ENCODE measurements at places on chromosomes 11 and 22. TPM values are rescaled to one million over a fixed set of nuclear protein-coding genes. Genes with fewer than 3 reads are reported as not detected.

The MYOD1 gene
- polyA plus RNA-seq: not detected

The ARHGAP1 gene
- 108 TPM for polyA plus RNA-seq

The ZNF280B gene
- polyA plus RNA-seq: 2.5 TPM

The NUP160 gene
- 26.7 TPM for polyA plus RNA-seq

The CBX6 gene
- 46.8 TPM for polyA plus RNA-seq

The TMEM109 gene
- polyA plus RNA-seq: 109 TPM

The TUBA8 gene
- polyA plus RNA-seq: 1.4 TPM

The SNX32 gene
- 21.4 TPM for polyA plus RNA-seq

The OR51B5 gene
- polyA plus RNA-seq: 0.25 TPM

The DTX4 gene
- polyA plus RNA-seq: 1.8 TPM

The ZFPL1 gene
- 72.2 TPM for polyA plus RNA-seq

The TRIM44 gene
- polyA plus RNA-seq: 45.7 TPM

The C22orf23 gene
- 2.5 TPM for polyA plus RNA-seq

The INPP5J gene
- polyA plus RNA-seq: 21.9 TPM

The ASRGL1 gene
- 17.1 TPM for polyA plus RNA-seq

The IGLL1 gene
- not detected for polyA plus RNA-seq

The POTEH gene
- not detected for polyA plus RNA-seq

The C11orf86 gene
- polyA plus RNA-seq: not detected

The GAB4 gene
- not detected for polyA plus RNA-seq

The NFAM1 gene
- 0.97 TPM for polyA plus RNA-seq

The VPREB1 gene
- not detected for polyA plus RNA-seq

The MYBPC3 gene
- 476 TPM for polyA plus RNA-seq

The CHCHD10 gene
- polyA plus RNA-seq: 324 TPM

The ALDH3B1 gene
- polyA plus RNA-seq: 0.66 TPM

The ROBO4 gene
- polyA plus RNA-seq: 0.21 TPM

All from cardiac muscle cell (in vitro differentiated cells and primary cell).